Tongue (tissue), 3 donors: ENCODE measurements at places on chromosomes 11 and 22.
A peak's percentile ranks its signal among the peaks of the same experiment; 100 is the strongest.

DNA sequence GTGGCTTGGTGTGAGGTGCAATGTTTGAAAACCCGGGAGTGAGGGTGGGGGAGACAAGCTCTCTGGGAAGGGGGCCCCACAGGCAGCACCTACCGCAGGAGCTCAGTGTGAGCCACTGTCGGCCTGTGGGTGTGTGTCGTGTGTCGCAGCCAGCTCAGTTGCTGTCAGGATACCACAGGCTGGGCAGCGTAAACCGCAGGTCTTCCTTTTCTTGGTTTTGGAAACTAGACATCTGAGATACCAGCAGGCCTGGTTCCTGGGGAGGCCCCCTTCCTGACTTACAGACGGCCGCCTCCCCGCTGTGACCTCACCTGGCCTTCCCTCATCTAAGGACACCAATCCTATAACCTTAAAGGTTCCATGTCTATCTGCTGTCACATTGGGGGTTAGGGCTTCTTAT, 19.4 kb downstream of the IRF7 start:
- DNase-seq = no peak

GRCh38 chr11:64872790-64873488, 5.5 kb downstream of the EHD1 start:
- DNase-seq = no peak

GRCh38 chr11:46105134-46105628, 16.1 kb downstream of the PHF21A start:
- no peak for DNase-seq

GRCh38 chr22:39252461-39253434, 8.0 kb upstream of the PDGFB start:
- DNase-seq = no peak

GRCh38 chr11:57338142-57338541, at the start of gene P2RX3:
TSS of gene P2RX3 (plus strand) at chr11:57338352. CDS start at chr11:57338551, 199 bp downstream.
- peak; percentile 36 for DNase-seq

- DNase-seq = no peak
Observed at GRCh38 chr11:3245071-3245470, 12.9 kb upstream of the MRGPRE start.

- peak; percentile 22 for DNase-seq
Observed at GRCh38 chr11:110317516-110317932, 21.1 kb upstream of the RDX start.

DNA sequence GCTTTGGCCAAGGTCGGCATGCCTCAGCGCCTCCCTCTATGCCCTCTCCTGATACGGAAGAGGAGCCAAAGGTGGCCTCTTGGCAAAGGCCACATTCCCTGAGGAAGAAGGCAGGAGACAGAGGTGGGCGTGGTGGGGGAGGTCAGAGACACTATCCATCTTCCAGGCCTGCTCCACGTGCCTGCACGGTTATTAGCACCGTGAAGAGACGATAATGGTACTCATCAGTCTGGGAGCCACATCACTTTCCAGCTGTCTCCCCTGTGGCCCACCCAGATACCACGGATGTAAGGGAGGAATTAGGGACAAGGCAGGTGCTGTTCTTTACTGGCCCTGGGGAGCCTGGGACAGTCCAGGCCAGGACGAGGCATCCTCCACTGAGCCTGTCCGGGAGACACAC, 354.3 kb downstream of the MN1 start:
- DNase-seq = no peak

DNA sequence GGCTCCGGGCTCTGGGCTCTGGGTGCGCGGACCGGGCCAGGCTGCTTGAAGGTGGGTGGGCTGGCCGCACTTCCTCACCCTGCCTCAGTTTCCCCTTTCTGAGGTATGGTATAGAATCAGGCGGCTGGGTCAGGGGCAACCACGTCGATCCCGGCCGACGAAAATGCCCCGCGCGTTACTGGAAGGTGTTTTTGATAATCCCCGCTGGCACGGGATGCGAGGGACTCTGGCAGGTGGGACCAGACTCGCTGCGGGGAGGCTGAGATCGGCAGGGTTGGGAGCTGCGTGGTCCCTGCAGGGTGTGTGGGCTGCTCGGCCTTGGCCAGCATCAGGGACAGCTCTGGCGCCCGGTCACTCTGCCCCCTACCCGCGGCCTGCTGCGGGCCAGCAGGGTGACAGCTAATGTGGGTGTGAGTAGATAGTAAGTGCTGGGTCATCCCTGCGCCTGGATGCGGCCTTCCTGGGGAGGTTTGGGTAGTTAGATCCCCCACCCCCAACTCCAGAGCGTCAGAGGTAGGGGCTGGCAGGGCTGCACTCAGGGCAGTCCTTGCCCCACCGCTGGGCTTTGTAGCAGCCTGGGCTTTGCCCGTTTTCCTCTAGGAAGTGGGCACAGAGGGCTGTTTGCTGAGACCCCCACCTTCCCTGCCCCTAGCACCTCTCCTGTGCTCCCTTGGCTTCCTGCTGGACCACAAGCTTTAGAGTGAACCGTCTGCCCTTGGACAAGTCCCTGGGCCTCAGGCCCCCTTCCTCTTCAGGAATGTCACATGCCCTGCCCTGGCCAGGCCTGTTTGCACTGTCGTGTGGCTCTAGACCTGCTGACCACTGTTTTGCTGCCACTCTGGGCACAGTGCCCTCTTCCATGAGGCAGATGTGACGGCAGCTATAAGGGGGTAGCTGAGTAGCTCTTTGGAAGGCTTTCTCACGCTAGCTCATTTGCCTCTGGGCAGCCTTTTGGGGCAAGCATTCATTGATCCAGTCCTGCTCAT, 579 bp downstream of the TANGO2 start:
- no peak for DNase-seq

DNA sequence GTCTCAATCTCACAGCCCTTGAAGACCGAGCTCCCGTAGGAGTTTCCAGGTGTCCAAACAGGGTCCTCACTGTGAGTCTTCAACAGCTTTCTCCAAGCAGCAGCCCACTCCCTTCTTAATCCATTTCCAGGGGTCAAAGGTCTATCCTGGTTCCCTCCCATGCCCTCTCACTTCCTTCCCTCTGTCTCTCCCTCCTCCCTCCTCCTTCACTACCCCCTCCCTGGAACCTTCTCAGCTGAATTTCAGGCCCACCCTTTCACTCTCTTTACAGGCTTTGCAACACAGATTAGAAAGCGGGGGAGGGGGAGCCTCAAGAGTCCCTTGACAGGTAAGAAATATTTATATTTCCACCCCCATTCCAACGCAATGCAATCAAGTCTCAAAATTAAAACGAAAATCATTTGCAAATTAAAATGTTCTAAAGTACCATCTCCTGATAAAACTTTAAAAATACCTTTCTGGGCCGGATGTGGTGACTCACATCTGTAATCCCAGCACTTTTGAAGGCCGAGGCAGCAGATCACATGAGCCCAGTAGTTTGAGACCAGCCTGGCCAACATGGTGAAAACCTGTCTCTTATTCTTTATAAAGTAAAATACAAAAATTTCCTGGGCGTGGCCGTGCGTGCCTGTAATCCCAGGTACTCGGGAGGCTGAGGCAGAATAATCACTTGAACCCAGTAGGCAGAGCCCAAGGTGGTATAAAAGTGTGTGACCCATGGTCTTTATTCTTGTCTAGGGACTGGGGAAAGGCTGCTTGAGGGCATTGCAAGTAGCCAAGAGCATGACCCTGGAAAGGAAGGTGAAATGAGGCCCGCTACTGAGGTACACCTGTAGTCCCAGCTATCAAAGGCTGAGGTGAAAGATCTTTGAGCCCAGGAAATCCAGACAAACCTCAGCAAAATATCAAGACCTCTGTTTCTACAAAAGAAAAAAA, 865 bp upstream of the ZNF280A start:
- DNase-seq = no peak

GRCh38 chr11:58922479-58922878, 16.8 kb upstream of the GLYATL1 start:
- no peak for DNase-seq

DNA sequence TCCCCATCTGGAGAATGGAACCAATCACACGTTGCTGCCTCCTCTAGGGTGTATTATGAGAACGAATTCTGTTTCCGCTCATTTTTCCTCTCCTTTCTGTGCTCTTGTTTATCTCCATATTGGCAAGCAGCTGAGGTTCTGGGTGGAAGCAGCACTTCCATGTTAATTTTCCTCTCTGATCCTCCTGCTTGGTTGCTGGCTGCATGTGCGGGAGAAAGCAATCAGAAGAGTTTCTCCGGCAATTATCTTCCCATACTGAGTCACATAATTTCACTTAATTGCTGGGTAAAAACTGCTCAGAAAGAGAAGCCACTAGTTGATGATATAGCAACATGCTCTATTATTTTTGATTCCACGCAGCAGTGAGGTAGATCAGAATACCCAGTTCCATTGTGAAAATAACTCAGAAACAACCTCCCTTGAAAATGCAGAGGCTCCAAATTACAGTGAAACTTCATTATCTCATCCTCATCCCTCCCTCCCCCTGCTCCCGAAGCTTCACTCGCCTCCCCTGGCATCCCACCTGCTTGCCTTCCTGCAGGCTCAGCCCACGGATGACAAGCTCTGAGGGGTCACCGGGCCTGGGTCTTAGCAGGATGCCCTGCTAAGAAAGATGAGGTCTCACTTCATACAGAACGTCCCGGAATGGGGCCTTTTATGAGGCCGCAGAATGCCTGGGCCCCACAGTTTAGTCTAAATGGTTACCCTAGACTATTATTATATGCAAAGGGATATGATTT, 20.4 kb downstream of the FXYD6 start:
- DNase-seq = no peak

DNA sequence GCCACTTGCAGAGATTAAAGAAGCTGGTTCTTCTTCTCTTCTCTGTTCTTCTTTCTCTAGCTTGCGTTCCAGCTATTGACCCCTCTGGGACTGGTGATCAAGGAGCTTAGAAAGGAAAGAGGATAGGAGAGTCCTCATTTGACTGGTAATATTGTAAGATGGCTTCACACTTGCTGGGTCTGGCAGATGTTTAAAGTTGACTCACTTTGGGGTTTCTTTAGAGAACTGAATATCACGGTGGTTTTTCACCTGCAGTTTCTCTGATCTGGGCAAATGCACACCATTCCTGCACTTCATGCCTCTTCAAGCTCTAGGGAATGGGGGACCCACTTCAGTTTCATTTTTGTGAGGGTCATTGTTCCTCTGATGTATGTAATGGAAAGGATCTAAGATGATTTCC, 41.8 kb upstream of the DEUP1 start:
- DNase-seq = no peak
